Ureter (tissue), 1 donor: ENCODE measurements at places on chromosomes 6 and 20. TPM values are rescaled to one million over a fixed set of nuclear protein-coding genes. Genes with fewer than 3 reads are reported as not detected.

DNA sequence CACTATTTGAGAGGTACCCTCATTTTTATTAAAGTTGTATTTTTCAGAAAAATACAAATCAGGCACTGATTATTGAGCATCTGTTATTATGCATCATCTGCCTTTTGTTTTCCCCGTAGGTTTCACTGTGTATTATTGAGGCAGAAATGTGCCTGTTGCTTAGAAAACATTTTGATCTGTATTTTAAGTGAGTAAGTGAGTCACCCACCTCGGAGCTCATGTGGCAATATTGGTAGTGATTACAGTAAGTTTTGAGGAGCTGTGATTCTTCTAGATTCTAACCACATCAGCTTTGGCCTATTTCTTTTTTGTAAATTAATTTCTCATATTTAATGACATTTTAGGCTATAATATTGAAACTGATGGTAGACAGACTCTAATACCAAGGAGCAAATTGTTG, 59.6 kb upstream of the LAMP5 start:
- DNase-seq = no peak

DNA sequence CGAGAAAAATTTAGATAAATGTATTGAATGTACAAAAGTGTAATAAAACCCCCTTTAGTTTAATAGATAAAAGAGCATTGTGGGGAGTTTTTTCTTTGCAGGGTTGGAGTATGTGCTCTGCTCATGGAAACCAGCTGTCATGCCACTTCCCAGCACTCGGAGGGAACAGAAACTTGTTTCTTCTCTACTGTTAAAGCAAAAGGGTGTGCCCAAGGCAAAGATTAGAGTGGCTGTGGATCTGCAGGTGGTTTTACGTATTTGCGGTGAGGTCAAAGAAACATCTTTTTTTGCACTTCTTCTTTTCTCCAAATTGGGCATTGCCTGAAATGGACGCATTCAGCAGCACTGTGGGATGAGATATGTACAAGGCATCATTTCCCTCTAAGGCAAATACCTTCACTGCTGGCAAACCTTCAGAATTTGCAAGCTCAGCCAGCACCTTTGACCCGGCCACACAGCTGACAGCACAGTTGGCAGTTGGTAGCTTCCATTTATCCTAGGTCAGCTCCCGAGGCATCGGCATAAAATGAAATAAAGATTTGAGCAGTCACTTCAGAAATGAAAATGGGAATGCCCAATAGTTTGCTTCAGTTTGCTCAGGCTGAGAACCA, 178.4 kb upstream of the EYA4 start:
- no peak for DNase-seq

DNA sequence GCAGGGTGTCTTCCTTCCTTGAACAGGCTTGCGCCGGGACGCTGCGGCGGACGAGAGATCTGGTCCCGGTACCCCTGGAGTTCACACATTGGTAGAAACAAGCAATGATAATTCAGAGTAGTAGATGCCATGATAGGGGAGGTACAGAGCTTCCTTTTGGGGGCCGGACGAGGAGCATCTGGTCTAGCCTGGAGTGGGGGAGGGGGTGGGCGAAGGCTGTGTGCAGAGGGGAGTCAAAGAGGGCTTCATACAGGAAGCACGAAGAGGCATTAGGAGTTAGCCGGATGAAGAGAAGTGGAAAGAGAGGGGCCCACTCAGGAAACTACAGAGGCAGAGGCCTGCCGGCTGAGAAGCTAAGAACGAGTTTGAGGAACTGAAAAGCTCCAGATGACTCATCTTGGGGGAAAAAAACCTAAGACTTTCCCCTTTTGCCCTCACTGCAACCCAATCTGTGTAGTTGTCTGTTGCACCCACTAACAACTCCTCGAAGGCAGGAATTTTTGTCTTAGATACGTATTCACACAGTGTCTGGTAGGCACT, 611 bp downstream of the CNPY3 start:
- peak; percentile 49 for DNase-seq

DNA sequence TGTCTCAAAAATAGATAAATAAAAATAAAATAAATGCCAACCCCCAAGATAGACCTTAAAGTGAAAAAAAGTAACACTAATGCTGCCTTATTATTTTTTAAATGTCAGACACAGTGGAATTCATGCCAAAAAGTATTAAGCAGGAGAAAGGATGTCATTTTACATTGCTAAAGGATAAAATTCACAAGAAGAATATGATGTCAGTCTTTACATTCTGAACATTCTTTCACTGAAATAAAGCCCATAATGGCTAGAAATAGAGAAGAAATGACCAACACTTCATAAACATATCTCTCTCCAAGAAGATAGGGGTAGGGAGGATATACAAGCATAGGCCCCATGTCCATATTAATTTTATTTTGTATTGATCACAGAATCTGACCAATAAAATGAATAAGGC, 47.4 kb downstream of the SLC23A2 start:
- DNase-seq = no peak

The BANF2 gene
- not detected for total RNA-seq

The IMPG1 gene
- not detected for total RNA-seq
